ENCODE measurements at places on chromosomes 4 and X.
A peak's percentile ranks its signal among the peaks of the same experiment; 100 is the strongest.

DNA sequence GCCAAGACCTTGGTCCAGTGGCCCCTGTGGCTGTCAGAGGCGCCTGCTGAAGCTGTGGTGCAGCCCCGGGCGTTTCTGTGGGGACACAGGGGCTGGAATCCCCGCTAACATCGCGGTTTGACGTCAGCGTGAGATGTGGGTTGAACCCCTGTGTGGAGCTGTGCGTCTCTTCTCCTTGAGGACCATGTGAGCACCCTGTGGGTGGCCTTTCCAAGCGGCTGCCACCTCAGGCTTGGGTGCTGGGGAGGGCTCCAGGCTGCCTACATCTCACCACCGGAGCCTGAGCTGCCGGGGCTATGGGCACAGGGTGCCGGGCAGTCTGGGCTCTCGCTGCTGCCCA, 27.7 kb downstream of the UVSSA start:
- DNase-seq, result no peak

GRCh38 chr4:4784379-4784778, 75.1 kb upstream of the MSX1 start:
- no peak for DNase-seq

DNA sequence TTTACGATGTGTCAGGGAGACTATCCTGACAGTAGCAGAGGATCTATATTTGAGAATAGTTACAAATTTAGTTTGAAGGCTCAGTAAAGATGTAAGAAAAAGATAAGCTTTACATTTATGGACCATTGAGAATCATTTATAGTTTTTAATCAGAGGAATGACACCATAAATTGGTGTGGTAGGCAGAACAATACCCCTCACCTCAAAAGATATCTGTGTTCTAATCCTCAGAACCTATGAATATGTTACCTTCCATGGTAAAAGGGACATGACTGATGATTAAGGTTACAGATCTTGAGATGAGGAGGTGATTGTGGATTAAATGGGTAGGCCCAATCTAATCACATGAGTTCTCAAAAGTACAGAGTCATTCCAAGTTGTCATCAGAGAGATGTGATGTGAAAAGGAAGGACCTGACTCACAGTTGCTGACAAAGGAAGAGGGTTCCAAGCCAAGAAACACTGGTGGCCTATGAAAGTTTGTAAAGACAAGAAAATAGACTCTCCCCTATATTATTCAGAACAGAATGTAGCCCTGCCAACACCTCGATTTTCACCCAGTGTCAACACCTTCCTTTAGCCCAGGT, 27.0 kb downstream of the EREG start:
- DNase-seq, result no peak

DNA sequence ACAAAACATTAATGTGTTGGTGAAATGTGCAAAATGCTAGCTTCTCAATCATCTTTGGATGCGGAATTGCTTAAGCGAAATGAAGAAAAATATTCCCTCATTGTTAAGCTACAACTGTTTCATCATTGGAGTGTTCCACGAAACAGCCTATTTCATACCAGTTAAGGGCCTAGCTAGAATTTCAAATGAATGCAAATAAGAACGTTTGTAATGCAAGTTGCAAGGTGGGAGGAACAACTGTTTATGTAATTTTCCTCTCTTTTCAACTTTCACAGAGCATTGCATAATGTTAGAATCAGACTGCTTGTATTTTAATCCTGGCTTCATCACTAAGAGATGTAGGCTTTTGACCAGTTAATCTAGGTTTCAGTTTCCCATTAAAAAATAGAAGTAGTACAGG, 480.1 kb downstream of the IL1RAPL1 start:
- no peak for DNase-seq

- DNase-seq, result no peak
Observed at GRCh38 chr4:144701683-144702233, 55.8 kb downstream of the HHIP start.

DNA sequence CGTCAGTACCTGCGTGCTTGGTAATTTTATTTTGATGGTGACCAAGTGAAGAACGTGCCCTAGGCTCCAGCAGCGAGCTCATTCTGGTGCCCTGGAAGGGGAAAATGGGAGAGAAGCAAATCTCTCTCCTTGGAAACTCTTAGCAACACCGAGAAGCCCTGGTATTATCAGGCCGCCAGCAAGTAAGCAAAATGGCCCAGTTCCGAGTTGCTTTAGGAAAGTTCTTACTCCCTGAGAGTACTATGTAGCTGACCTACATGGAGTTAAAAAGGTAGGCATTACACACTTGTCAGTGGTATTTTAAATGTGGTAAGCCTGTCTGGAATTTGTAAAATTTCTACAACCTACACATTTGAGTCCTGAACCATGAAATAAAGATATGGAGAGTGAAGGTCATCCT, 146.4 kb downstream of the CPEB2 start:
- DNase-seq, result no peak

- DNase-seq, result no peak
Observed at GRCh38 chr4:185311113-185311888, 84.4 kb downstream of the LRP2BP start.

GRCh38 chr4:110003401-110004187, 90.9 kb downstream of the EGF start:
- no peak for DNase-seq

GRCh38 chr4:159764343-159764952, 661.6 kb downstream of the RAPGEF2 start:
- no peak for DNase-seq

GRCh38 chr4:67874986-67875385, 8.8 kb downstream of the TMPRSS11D start:
- DNase-seq, result no peak

- DNase-seq, result no peak
Observed at GRCh38 chrX:151099001-151099400, 77.4 kb upstream of the GPR50 start.

- DNase-seq, result no peak
Observed at GRCh38 chrX:57595381-57595811, 3.6 kb downstream of the ZXDB start.

DNA sequence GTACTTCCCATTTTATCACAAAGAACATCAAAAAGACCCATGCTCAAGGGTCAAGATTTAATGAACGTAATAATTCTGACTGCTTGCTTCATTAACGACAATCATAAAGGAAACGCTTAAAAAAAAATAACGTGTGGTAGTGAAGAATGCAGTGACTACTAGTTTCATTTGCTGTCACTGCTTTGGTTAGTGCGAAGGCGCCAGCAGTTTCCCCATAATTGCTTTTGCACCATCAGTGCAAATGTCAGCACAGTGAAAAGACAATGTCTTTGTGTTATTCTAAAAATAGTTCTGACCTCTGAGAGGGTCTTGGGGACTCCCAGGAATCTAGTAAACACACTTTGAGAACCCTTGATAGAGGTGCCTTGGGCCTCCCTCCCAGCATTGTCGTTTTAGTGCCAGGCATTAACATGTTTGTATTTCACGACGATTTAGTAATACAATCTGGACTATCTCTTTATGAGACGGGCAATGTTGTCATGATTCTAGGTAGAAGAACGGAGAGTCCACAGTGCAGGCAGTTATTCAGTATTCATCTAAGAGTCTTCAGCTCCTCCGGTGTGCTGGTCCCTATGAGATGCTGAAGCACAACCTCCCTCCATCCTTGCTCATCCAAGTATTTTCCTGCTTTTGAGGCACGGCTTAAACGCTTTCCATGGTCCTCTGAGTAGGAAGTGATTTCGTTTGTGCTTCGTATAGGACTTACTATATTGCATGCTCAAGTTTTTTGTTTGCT, 71.0 kb downstream of the AFF1 start:
- no peak for DNase-seq

- DNase-seq, result no peak
Observed at GRCh38 chr4:173937631-173938270, 345.7 kb downstream of the FBXO8 start.

DNA sequence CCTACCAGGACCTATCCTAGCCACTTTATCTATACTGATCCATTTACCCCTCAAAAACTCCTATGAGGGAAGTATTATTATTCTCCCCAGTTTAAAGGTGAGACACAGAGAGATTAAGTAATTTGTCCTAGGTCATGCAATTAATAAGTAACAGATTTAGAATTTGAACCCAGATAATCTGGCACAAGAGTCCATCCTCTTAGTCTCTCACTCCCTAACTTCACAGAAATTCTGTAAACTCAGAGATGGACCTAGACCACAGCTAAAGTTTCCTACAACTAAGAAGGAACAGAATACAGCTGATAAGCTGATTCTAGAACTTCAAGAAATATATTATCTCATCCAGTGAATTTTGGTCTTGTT, 58.7 kb downstream of the TEC start:
- no peak for DNase-seq

- no peak for DNase-seq
Observed at GRCh38 chr4:54063229-54063628, 1.2 kb downstream of the CHIC2 start.

DNA sequence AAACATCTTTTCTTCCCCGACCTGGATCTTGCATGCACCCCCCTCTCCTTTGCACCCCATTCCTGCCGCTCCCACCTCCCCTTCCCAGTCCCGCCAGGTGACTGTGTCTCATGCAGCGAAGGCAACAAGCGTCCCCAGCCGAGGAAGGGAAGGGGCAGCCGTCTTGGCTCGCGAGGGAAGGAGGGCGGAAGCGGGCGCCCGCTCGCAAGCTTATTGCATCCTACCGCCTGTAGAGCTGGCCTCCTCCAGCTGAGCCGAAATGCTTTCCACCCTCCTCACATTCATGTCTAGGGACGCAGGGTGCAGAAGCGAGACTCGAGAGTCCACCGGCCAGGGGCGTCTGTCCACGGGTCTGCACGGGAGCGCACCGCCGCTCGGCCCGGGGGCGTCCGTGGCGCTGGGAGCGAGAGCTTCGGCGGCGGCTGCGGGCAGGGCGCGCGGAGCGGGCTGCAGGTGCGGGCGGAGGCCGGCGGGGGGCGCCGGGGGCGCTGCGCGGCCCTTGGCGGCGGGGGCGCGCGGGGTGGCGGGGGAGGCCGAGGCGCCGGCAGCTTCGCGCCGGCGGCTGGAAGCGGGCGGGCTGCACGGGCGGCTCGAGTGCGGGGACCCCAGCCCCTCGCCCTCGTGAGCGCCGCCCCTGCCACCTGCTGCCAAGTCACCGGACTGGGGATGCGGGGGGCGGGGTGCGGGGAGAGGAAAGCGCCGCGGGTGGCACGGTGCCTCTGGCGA, at the start of gene KCNIP4:
Gene KCNIP4, minus strand, starts transcription at position 426 of the 726 bp plus-strand sequence.
- DNase-seq, result no peak

- no peak for DNase-seq
Observed at GRCh38 chr4:165709973-165710526, 163.0 kb upstream of the TLL1 start.

DNA sequence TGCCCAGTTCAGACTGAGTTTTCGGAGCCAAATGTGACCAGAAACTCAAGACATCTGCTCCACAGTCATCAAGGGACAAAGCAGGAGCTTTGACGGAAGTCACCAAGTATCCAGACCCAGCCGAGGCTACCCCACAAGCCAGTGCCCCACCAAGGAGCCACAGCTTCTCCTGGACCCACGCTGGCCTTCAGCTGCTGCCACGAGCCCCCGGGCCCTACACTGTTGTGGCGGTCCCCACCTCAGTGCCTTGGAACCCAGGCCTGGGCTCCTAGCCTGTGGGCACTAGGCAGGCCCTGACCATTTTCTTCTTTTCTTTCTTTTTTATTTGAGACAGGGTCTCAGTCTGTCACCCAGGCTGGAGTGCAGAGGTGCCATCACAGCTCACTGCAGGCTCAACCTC, 82.1 kb upstream of the NKX1-1 start:
- DNase-seq, result no peak

- DNase-seq, result no peak
Observed at GRCh38 chrX:51955200-51955599, 61.8 kb downstream of the MAGED1 start.

- no peak for DNase-seq
Observed at GRCh38 chrX:13717700-13718472, 16.5 kb downstream of the TRAPPC2 start.

DNA sequence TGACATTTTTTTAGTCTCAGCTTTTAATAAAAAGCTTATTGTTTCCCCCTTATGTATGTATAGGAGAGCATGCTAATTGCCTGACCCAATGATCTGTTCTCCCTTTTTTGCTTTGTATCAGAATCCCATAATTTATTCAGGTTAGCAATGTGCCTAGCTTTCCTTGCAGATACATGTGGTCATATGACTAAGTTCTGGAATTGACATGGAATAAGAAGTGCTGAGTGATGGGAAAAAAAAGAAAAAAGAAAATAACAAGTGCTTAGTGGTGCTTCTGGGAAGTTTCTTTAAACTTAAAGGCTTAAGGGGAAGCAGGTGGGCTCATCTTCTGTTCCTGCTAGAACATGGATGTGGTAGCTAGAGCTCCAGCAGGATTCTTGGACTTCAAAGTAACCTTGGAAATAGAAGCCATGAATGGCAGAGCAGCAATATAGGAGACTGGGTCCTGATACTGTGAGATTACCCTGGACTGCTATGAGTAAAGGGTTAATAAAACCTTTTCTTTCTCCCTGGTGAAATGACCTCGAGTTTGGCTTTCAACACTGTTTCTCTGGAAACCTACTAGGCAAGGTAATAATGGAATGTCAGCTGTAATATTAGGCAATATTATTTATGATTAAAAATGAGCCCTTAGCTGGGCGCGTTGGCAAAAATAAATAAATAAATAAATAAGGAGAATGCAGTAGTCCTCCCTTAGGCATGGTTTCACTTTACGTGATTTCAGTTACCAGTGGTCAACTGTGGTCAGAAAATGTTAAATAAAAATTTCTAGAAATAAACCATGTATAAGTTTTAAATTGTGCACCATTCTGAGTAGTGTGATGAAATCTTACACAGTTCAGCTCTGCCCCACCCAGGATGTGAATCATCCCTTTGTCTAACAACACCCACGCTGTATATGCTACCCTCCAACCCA, 16.7 kb upstream of the RBM41 start:
- DNase-seq, result peak; percentile 2

GRCh38 chr4:53599632-53600031, 8.3 kb upstream of the LNX1 start:
- DNase-seq, result no peak
